HCT116 (cell line): ENCODE measurements at places on chromosomes 12 and 14. TPM values are rescaled to one million over a fixed set of nuclear protein-coding genes. Genes with fewer than 3 reads are reported as not detected.

DNA sequence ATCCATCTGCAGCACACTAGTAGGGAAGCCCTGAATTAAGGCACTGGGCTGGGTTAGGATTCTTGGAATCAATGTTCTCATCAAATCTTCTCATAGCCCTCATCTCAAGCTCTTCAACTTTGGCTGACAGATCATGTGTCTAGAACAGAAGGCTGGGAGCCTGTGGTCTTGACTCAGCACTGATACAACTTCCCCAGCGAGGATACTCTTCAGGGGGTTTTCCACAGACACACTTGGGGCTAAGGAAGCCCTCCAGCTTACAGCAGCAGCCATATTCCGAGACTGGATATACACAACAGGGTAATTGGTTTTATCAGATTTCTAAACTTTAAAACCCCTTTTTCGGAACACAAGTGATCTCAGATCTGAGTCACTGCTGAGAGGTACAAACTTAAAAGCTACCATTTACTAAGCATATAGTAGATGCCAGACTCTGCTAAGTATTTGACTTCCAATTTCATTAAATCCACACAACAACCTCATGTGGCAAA lies 3.5 kb downstream of the FMNL3 start:
- no peaks in the 10 kb centered on the region for H3K36me3 ChIP-seq
- no peak overlapping the region for H3K4me3 ChIP-seq
- DNase-seq: no peak

DNA sequence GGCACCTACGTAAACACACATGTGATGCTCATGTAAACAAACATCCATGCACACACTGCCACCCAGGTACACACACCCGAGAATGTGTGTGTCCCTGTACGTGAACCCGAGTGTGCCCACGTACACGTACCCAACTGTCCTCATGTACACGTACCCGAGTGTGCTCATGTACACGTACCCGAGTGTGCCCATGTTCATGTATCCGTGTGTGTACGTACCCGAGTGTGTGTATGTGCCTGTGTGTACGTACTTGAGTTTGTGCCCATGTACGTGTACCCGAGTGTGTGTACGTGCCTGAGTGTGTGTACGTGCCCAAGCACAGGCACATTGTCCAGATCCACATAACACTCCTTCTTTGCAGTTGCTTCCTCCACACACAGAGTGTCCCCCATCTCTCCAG lies 45.0 kb downstream of the LRCOL1 start:
- no peaks in the 10 kb centered on the region for H3K27me3 ChIP-seq
- H3K27ac ChIP-seq: no peak overlapping the region
- no peak overlapping the region for H3K4me3 ChIP-seq
- H3K36me3 ChIP-seq: peaks cover 3% of the 10 kb centered on the region; the same call in 1 of the 2 replicates

GRCh38 chr14:80678436-80678835 lies 263.1 kb downstream of the CEP128 start:
- no peaks in the 10 kb centered on the region for H3K4me1 ChIP-seq
- no peak overlapping the region for H3K4me3 ChIP-seq
- H3K36me3 ChIP-seq: no peaks in the 10 kb centered on the region
- H3K27ac ChIP-seq: no peak overlapping the region
- H3K27me3 ChIP-seq: no peaks in the 10 kb centered on the region

DNA sequence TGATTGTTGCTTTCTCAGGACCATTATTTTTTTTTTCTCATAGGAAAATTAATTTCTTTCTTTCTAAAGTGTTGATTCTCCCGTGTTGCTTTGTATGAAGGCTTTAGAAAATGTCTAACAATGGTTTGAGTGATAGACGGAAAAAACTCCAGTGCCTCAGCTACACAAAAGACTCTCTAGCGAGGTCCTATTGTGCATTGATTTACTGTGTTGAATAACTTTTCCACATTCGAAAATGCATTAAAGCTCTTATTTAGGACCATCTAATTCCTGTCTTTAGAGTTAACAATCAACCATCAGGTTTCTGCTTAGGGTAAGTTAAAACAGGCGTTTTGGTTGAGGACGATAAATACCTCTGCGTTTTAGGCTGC lies 99.6 kb downstream of the PTPN11 start:
- no peak for DNase-seq
- H3K4me3 ChIP-seq: no peak overlapping the region
- H3K4me1 ChIP-seq: no peaks in the 10 kb centered on the region
- H3K27me3 ChIP-seq: no peaks in the 10 kb centered on the region

DNA sequence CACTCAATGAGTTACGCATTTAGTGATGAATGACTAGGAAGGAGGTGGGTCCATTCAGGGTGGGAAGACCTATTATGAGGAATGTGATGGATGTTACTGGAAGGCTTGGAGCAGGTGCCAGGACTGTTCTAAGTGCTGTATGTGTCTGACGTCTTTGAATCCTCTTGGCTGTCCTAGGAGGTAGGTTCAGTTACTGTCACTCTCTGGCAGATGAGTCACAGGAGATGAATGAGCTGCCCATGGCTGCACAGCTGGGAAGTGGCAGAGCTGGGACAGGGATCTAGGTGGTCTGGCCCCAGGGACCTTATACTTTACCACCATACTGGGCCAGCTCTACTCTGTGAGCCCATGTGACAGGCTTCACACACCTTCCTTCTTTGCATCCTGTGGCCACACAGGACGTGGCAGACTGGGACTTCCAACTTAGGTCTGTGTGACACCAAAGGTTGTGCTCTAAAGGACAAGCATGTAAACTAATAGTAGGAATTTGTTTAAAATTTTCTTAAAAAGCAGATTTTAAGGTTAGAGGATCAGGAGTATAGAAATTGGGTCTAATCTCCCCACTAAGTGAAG lies 24.0 kb downstream of the TCTN1 start:
- H3K27ac ChIP-seq: no peak overlapping the region
- DNase-seq: no peak
- no peaks in the 10 kb centered on the region for H3K27me3 ChIP-seq
- no peaks in the 10 kb centered on the region; the same call in 1 of the 2 replicates for H3K36me3 ChIP-seq

- H3K36me3 ChIP-seq: no peaks in the 10 kb centered on the region
- peak; percentile 86 for DNase-seq
- H3K4me3 ChIP-seq: peak overlapping the region; percentile 31
- peaks cover 100% of the 10 kb centered on the region for H3K4me1 ChIP-seq
Measured at GRCh38 chr14:104972301-104973134, 5.7 kb downstream of the AHNAK2 start.

Gene GPATCH2L
- 49.2 TPM for total RNA-seq

DNA sequence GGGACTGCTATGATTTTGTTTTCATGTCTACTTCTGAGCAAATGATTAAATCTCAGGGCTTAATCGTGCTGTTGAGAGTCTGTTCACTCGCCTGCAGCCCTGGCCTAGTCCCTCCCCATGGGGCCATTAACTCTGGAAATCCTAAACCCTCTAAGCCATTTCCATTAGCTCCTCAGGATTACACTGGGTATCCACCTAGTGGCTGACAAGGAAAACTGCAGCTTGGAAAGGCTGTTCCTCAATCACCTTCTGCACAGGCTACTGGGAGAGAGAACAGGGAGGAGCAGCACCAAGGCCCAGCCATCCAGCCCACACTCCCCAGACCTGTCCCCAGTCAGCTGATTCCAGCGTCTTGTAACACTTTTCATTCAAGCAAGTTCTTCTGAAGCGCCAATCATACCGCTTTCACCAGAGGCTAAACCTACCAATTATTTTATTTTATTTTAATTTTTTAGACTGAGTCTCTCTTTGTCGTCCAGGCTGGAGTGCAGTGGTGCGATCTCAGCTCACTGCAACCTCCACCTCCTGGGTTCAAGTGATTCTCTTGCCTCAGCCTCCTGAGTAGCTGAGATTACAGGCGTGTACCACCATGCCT lies 48.7 kb downstream of the NEUROD4 start:
- no peak overlapping the region for H3K27ac ChIP-seq
- peaks cover 39% of the 10 kb centered on the region for H3K27me3 ChIP-seq
- H3K4me3 ChIP-seq: no peak overlapping the region
- H3K4me1 ChIP-seq: no peaks in the 10 kb centered on the region

DNA sequence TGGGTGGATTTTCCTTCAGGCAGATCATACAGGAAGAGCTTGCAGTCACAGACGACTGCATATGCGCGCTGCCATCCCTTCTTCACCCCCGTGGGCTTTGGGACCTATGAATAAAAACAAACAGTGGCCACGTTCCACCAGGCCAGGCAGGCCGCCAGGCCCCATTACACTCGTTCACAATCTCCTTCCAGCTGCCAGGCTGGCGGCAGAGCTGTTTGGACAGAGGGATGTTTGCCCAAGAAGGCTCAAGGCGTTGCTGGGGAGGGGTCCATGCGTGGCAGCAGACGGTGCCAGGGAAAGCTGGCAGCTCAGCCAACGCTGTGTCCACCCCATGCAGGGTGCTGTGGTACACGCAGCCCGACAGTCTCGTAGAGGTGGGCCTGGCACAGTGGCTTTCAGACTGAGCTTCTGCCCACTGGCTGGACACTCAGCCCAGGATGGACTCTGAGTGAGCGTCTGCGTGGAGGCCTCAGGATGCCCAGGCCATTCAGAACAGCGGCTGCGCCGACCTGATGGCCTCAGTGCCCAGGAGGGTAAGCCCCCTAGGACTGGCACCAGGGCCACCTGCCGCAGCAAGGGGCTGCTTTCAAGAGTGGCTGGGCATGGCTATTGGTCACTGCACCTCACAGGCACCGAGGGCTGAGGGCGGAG lies 27.5 kb downstream of the AMN start:
- peaks cover 31% of the 10 kb centered on the region for H3K36me3 ChIP-seq
- no peak overlapping the region for H3K4me3 ChIP-seq
- DNase-seq: no peak
- no peak overlapping the region for H3K27ac ChIP-seq
- no peaks in the 10 kb centered on the region for H3K4me1 ChIP-seq
